Muscle of leg (tissue), 16 donors: ENCODE measurements at places on chromosomes 1 and 21. TPM values are rescaled to one million over a fixed set of nuclear protein-coding genes. Genes with fewer than 3 reads are reported as not detected.

GRCh38 chr1:161131523-161132409 lies 701 bp downstream of the DEDD start:
- H3K27me3 ChIP-seq = no peaks in the 10 kb centered on the region
- H3K27ac ChIP-seq = peak overlapping the region; percentile 96
- DNase-seq = peak; percentile 72
- H3K36me3 ChIP-seq = peaks cover 27% of the 10 kb centered on the region
- H3K4me1 ChIP-seq = peaks cover 29% of the 10 kb centered on the region

DNA sequence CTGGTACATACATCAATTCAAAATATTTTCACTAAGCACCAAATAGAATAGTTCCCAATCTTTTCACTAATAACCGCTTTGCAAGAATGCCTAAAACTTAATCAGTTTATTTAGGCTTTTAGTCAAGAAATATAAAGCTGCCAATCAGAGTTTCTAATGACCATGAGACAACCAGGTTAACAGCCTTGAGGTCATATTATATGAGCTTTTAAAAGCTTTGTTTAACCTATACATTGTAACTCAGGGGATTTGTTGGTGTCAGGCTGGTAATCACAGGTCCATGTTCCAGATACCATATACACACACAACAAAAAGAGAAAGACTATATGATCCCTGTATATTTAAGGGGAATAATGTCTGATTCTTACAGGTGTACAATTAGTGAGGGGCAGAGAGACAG lies 246.2 kb upstream of the ADGRL2 start:
- no peaks in the 10 kb centered on the region for H3K27me3 ChIP-seq
- no peak overlapping the region for H3K4me3 ChIP-seq
- H3K27ac ChIP-seq = no peak overlapping the region
- no peaks in the 10 kb centered on the region for H3K4me1 ChIP-seq
- H3K36me3 ChIP-seq = no peaks in the 10 kb centered on the region

- no peak overlapping the region for H3K27ac ChIP-seq
- no peak overlapping the region for H3K4me3 ChIP-seq
- no peaks in the 10 kb centered on the region for H3K27me3 ChIP-seq
- peaks cover 92% of the 10 kb centered on the region for H3K36me3 ChIP-seq
Measured at GRCh38 chr21:46119144-46119636, 21.3 kb downstream of the COL6A2 start.

DNA sequence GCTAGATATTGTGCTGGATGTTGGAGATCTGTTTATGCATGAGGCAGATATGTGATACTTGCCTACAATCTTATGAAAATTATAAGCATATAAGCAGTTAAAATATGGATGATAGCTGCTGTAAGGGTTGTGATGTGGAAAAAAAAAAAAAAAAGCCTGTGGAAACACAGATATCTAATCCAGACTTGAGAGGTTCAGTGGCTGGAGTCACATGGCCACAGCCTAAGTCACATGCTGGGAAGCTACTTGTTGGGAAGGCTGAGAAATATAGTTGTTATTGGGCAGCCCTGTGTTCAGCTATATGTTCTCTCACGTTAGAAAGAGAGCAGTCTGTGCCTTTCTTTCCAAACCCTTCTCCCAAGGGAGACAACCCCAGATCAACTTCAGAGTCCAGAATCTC lies 15.1 kb downstream of the RAVER2 start:
- H3K27me3 ChIP-seq = no peaks in the 10 kb centered on the region
- H3K27ac ChIP-seq = no peak overlapping the region
- H3K4me3 ChIP-seq = no peak overlapping the region
- H3K36me3 ChIP-seq = no peaks in the 10 kb centered on the region

DNA sequence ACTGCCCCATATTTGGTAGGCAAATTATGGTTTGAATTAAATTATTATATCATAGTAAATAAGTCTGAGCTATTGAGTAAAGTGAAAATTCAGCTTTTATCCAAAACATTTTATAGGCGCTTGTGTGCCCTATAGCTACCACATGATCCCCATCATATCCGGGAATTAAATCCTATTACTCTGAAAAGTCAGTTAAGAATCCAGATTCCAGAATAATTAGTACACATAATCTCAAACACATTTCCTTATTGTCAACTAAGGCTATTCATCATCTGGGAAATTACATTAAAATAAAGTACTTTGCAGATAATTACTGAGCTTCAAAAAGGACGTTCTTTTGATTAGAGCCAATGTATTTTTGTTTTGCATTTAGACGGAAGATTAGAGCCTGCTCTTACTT lies 72.3 kb downstream of the CTH start:
- no peak overlapping the region for H3K4me3 ChIP-seq
- H3K4me1 ChIP-seq = peaks cover 11% of the 10 kb centered on the region
- DNase-seq = no peak
- no peaks in the 10 kb centered on the region for H3K36me3 ChIP-seq
- H3K27me3 ChIP-seq = no peaks in the 10 kb centered on the region
- no peak overlapping the region for H3K27ac ChIP-seq

DNA sequence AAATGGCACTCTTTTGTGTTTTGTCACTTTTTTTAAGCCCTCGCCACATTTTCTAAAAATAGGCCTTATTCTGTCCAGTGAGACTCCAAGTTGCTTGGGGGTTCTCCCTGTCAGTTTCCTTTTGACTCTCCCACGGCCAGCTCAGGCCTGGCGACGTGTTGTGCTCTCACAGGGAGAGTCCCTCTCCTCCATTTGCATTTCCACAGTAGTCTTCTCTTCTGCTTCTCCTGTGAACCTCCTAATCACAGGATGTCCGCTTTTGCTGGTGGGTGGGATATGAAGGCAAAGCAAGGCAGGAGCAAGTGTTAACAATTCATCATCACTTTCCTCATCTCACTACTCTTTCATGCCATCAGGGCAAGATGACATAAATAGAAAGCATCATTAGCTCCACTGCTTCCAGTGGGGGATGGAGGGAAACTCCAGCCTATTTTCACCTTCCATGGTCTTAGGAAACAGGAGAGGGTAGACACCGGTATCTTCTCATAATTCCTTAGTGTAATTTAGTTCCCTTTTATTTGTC lies 99.8 kb downstream of the INTS7 start:
- H3K27ac ChIP-seq = no peak overlapping the region
- H3K4me3 ChIP-seq = no peak overlapping the region
- peaks cover 13% of the 10 kb centered on the region for H3K4me1 ChIP-seq
- no peaks in the 10 kb centered on the region for H3K27me3 ChIP-seq
- DNase-seq = peak; percentile 36
- H3K36me3 ChIP-seq = peaks cover 2% of the 10 kb centered on the region

DNA sequence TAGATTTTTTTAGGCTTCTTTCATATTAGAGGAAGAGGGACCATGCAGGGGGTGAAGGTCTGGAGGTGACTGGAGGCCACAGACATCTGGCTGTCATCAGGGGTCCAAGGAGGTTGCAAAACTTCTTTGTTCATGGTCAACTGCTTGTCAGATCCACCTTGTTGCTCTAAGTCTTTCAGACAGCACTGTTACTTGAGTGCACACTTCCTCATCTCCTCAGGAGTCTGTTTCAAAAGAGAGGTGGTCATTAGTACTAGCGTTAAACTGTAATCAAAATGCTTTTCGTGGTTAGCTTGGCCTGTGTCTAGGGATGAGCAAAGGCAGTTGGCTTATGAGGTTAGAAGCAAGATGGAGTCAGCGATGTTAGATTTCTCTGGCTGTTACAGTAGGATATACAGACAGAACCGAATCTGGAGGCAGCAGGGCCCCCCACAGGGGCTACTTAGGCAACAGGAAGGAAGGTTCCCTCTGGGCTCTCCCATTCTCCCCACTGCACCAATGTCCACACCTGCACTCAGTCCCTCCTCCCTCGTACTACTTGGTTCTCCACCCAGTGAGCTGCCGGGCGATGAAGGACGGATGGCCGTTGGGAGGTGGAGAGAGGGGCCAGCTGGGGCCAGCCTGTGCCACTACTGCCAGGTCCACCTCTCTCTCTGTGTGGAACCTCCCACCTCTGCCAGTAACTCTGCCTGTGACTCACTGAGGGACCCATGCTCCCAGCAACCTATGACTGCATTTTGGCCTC lies 57.2 kb downstream of the TOR1AIP2 start:
- DNase-seq = no peak
- H3K27me3 ChIP-seq = no peaks in the 10 kb centered on the region
- H3K4me1 ChIP-seq = peaks cover 41% of the 10 kb centered on the region
- H3K4me3 ChIP-seq = no peak overlapping the region

- H3K27me3 ChIP-seq = no peaks in the 10 kb centered on the region
- DNase-seq = peak; percentile 63
- peaks cover 5% of the 10 kb centered on the region for H3K4me1 ChIP-seq
- H3K36me3 ChIP-seq = peaks cover 11% of the 10 kb centered on the region
Measured at GRCh38 chr1:85274969-85275453, 1.4 kb downstream of the BCL10 start.

The KCNE2 gene
- total RNA-seq = 0.22 TPM

The SLC45A3 gene
- 2.3 TPM for total RNA-seq

The KPRP gene
- not detected for total RNA-seq

The REG4 gene
- not detected for total RNA-seq
